Body of pancreas (tissue), 4 donors: ENCODE measurements at places on chromosomes 5 and 9. TPM values are rescaled to one million over a fixed set of nuclear protein-coding genes. Genes with fewer than 3 reads are reported as not detected.

GRCh38 chr9:135951889-135952663 is 9.1 kb downstream of the UBAC1 start:
- H3K36me3 ChIP-seq: peaks cover 10% of the 10 kb centered on the region
- H3K27me3 ChIP-seq: no peaks in the 10 kb centered on the region
- DNase-seq: no peak
- H3K27ac ChIP-seq: no peak overlapping the region
- no peak overlapping the region for H3K4me3 ChIP-seq

DNA sequence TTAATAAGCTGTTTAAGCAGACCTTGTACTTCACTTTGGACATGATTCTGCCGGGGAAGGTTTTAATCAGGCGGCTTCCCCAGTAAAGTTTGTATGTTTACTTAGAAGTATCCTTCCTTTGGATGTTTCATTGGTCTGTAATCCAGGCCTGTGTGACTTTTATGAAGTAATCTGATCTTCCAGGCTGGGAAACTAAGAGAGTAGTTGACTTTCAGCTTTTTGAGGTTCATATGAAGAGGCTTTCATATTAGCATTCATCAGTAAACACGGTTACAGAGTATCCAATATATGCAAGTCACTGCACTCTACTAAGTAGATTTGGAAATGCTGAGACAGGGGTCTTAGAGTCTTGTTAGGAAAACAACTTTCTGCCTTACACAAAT is 1.1 kb downstream of the DNAJC21 start:
- no peaks in the 10 kb centered on the region for H3K27me3 ChIP-seq
- peak overlapping the region; percentile 96 for H3K27ac ChIP-seq
- H3K4me1 ChIP-seq: peaks cover 23% of the 10 kb centered on the region

- DNase-seq: no peak
- H3K27me3 ChIP-seq: no peaks in the 10 kb centered on the region
- no peak overlapping the region for H3K4me3 ChIP-seq
- H3K36me3 ChIP-seq: no peaks in the 10 kb centered on the region
- H3K27ac ChIP-seq: no peak overlapping the region
- H3K4me1 ChIP-seq: no peaks in the 10 kb centered on the region
Measured at GRCh38 chr9:112188884-112189283, 13.8 kb upstream of the SUSD1 start.

PSMD5 gene
- 20.8 TPM for total RNA-seq

DNA sequence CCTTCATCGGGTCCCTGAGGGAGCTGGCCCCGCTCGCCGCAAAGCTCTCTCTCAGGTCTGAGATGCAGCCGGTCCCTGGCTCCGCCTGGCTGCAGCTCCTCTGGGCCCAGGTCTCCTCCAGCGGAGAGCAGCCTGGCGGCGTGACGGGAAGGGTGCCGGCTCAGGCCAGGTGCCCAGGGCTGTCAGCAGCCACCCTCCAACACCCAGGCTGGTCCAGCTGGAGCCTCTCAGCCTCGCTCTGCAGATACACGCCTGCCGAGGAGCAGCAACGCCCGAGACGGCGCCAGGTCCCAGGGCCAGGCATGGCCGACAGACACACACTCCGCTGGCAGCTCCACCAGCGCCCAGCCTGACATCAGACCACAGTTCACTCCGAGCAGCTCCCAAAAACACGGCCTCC is 25.6 kb downstream of the FAM163B start:
- no peaks in the 10 kb centered on the region for H3K36me3 ChIP-seq
- no peak overlapping the region for H3K27ac ChIP-seq
- H3K27me3 ChIP-seq: peaks cover 12% of the 10 kb centered on the region
- DNase-seq: no peak

GRCh38 chr5:64301566-64301965 is 135.9 kb downstream of the RNF180 start:
- H3K4me3 ChIP-seq: no peak overlapping the region
- no peaks in the 10 kb centered on the region for H3K36me3 ChIP-seq
- DNase-seq: no peak
- no peak overlapping the region for H3K27ac ChIP-seq
- no peaks in the 10 kb centered on the region for H3K4me1 ChIP-seq

AGPAT2 gene
- 275 TPM for total RNA-seq

DNA sequence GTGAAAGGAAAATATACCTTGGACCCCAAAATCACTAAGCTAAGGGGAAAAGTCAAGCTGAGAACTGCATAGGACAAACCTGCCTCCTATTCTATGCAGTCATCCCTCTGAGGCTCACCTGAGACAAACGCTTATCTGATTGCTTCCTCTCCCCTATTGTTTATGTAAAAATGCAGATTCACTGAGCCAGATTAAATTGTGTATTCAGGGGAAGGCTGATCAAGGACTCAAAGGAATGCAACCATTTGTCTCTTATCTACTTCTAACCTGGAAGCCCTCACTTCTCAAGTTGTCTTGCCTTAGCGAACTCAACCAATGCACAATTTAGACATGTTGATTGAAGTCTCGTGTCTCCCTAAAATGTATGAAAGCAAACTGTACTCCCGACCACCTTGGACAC is 13.3 kb downstream of the SPARC start:
- DNase-seq: no peak
- H3K27ac ChIP-seq: no peak overlapping the region
- peaks cover 15% of the 10 kb centered on the region for H3K4me1 ChIP-seq
- H3K36me3 ChIP-seq: no peaks in the 10 kb centered on the region
- no peaks in the 10 kb centered on the region for H3K27me3 ChIP-seq

GRCh38 chr5:131384173-131384572 is 120.3 kb downstream of the CDC42SE2 start:
- no peak overlapping the region for H3K4me3 ChIP-seq
- no peak for DNase-seq
- peaks cover 25% of the 10 kb centered on the region for H3K4me1 ChIP-seq

PCDHB3 gene
- 1.8 TPM for total RNA-seq

FGD3 gene
- 13.2 TPM for total RNA-seq

GRCh38 chr5:102283102-102283797 is 12.8 kb downstream of the SLCO4C1 start:
- no peak overlapping the region for H3K27ac ChIP-seq
- no peaks in the 10 kb centered on the region for H3K4me1 ChIP-seq
- H3K27me3 ChIP-seq: no peaks in the 10 kb centered on the region
- no peak overlapping the region for H3K4me3 ChIP-seq
- H3K36me3 ChIP-seq: no peaks in the 10 kb centered on the region
- no peak for DNase-seq

DNA sequence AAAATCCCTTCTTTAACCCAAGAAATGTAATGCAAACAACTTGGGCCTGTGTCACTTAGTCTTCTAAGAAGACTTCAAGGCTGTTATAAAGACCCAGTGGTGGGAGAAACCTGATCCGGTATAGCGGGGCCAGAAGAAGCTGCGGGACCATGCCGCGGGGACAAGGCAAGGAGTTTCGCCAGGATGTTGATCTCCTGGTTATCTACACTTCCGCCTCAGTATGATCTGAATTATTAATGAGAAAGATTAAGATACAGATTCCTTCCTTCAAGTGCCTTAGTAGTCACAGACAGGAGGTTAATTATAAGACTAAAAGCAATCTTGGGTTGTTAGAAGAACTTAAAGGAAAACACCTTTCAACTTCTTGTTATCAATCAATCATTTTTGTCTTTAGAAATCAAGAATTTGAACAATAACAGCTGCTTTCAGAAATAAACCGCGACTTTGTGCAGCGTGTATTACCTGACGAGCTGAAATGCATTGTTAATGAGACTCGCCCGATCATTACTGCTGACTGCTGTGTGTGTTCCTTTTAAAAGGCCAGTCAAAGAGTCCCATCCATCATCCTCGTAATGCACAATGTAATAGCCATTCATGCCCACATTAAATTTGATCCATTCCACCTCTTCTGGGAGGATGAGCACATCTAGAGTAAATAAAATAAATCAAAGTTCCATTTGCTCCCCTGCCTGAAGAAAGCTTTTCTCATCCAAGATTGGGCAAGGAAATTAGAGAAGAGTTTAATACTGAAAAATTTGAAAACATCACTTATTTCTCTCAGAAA is 22.2 kb downstream of the ERAP1 start:
- no peak overlapping the region for H3K4me3 ChIP-seq
- DNase-seq: no peak
- H3K36me3 ChIP-seq: peaks cover 16% of the 10 kb centered on the region

- H3K36me3 ChIP-seq: no peaks in the 10 kb centered on the region
- peaks cover 100% of the 10 kb centered on the region for H3K4me1 ChIP-seq
- H3K27me3 ChIP-seq: no peaks in the 10 kb centered on the region
- peak overlapping the region; percentile 96 for H3K27ac ChIP-seq
Measured at GRCh38 chr9:70475211-70475610, 60.8 kb upstream of the KLF9 start.

DNA sequence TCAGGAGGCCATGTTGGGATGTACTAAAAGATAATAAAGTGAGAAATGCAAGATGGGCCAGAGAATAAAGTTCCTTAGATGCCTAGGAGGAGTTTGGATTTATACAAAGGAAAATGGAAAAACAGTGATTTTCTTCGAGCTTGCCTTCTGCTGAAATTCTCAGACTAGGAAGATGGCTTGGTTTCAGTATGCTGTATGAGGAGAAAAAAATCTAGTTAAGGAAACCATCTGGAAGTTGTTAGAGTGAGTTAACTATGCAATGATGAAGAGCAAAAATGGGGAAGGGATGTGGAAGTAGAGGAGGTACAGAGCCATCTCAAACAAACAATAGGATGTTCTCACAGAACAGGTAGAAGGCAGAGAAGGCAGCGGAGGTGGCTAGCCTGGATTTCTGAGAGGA is 162.9 kb upstream of the FTMT start:
- no peak overlapping the region for H3K4me3 ChIP-seq
- H3K4me1 ChIP-seq: no peaks in the 10 kb centered on the region
- no peaks in the 10 kb centered on the region for H3K36me3 ChIP-seq
- no peaks in the 10 kb centered on the region for H3K27me3 ChIP-seq
- H3K27ac ChIP-seq: no peak overlapping the region
- no peak for DNase-seq

GRCh38 chr9:83956436-83957247 is 23.4 kb downstream of the HNRNPK start:
- H3K27ac ChIP-seq: peak overlapping the region; percentile 87
- peaks cover 18% of the 10 kb centered on the region for H3K4me1 ChIP-seq
- no peaks in the 10 kb centered on the region for H3K36me3 ChIP-seq

- no peak overlapping the region for H3K4me3 ChIP-seq
- no peaks in the 10 kb centered on the region for H3K36me3 ChIP-seq
- peaks cover 26% of the 10 kb centered on the region for H3K4me1 ChIP-seq
- no peaks in the 10 kb centered on the region for H3K27me3 ChIP-seq
- H3K27ac ChIP-seq: no peak overlapping the region
Measured at GRCh38 chr9:70053864-70054263, 10.2 kb downstream of the MAMDC2 start.

- no peak overlapping the region for H3K4me3 ChIP-seq
- peak; percentile 67 for DNase-seq
- H3K27ac ChIP-seq: no peak overlapping the region
- no peaks in the 10 kb centered on the region for H3K36me3 ChIP-seq
- H3K27me3 ChIP-seq: no peaks in the 10 kb centered on the region
Measured at GRCh38 chr9:34500623-34501267, 22.0 kb downstream of the ENHO start.

PPP1R26 gene
- total RNA-seq: 17.8 TPM

GMCL2 gene
- total RNA-seq: not detected

DNA sequence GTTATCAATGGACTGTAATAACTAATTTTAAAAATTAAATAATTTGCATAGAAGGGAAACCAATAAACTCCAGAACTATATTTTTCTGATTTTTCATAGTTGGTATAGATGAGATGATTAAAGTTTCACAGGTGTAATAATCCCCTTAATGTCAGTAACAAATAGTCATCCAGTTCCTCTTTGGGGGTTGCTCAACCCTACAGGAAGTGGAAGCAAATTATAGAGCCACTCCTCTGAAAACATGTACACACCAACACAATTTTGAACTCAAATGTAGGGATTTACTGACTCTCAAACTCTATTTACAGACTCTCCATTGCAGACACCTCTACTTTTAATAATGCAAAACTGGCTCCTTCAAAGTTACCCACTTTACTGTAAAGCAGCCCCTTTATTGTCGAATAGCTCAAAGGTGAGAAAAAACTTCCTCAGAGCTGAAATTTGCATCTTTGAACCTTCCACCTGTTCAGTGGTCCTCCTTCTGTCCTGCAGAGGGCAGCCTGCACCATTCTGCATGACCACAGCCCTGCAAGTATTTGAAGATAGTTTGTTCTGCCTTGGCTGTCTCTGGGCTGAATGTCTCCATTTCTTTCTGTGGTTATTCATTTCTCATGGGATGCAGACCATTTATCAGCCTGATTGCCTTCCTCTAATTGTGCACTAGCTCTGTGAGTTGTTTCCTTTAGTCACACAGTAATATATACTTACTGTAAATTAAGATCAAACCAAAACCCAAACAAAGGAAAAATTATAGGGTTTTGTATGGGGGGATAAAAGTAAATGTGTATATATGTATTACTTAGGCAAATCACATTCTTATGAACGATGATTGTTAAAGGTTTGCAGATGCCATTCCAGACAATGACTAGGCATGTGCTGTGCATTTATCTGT is 383.2 kb upstream of the SGCD start:
- no peak overlapping the region for H3K4me3 ChIP-seq
- H3K36me3 ChIP-seq: no peaks in the 10 kb centered on the region
- H3K27me3 ChIP-seq: no peaks in the 10 kb centered on the region

DNA sequence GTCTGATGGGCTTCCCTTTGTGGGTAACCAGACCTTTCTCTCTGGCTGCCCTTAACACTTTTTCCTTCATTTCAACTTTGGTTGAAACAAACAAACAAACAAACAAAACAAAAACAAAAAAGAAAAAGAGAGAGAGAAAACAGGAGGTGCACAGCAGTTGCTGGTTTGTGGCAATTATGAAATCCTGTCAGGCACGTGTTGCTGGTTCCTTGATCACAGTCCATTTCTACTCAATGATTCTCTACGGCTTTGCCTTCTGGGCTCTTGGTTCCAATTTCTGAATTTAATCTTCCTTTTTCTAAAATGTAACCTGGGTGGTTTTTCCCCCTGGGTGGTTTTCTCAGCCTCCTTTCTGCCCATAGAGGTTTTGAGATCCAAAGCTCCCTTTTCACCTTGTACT is 17.8 kb upstream of the PANK3 start:
- no peaks in the 10 kb centered on the region for H3K36me3 ChIP-seq
- no peak overlapping the region for H3K4me3 ChIP-seq
- H3K27me3 ChIP-seq: no peaks in the 10 kb centered on the region
- H3K4me1 ChIP-seq: peaks cover 9% of the 10 kb centered on the region
- H3K27ac ChIP-seq: no peak overlapping the region

DNA sequence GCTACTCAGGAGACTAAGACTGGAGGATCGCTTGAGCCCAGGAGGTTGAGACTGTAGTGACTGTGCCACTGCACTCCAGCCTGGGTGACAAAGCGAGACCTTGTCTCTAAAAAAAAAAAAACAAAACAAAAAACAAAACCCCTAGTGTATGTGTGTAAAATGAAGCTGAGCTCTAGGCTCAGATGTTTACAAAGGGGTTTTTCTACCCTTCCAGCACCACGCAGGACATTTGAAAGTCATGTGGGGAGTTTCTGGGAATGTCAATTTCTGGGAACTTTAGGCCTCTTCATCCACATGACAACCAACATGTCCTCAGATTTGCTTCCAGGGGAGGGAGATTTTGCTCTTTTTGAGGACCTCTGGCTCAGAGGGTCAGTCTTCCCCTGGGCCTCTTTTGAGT is 42.4 kb upstream of the AIF1L start:
- H3K4me3 ChIP-seq: no peak overlapping the region
- no peaks in the 10 kb centered on the region for H3K27me3 ChIP-seq
- no peaks in the 10 kb centered on the region for H3K36me3 ChIP-seq
- DNase-seq: no peak
